Foreskin melanocyte (primary cell): ENCODE measurements at places on chromosomes 12 and 14.

DNA sequence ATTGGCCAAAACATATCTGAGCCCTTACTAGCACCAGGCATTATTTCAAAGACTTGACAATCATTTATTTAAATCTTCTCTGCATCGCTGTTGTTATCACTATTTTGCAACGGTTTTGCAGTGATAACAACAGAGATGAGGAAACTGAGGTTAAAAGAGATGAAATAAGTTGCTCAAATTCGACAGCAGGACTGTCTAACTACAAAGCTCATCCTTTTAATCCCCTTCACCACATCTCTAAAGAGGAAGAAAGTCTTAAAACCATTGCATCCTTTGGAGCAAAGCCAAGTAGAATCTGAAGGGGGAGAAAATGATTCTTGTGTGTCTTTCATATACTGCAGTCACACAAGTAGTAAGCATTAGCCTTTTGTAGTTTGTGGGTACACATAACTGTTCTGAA, 14.8 kb upstream of the ETNK1 start:
- DNase-seq, result no peak

GRCh38 chr14:78519863-78520262, 349.7 kb downstream of the NRXN3 start:
- peak; percentile 28 for DNase-seq

GRCh38 chr12:41856228-41856627, 288.4 kb downstream of the GXYLT1 start:
- DNase-seq, result no peak

DNA sequence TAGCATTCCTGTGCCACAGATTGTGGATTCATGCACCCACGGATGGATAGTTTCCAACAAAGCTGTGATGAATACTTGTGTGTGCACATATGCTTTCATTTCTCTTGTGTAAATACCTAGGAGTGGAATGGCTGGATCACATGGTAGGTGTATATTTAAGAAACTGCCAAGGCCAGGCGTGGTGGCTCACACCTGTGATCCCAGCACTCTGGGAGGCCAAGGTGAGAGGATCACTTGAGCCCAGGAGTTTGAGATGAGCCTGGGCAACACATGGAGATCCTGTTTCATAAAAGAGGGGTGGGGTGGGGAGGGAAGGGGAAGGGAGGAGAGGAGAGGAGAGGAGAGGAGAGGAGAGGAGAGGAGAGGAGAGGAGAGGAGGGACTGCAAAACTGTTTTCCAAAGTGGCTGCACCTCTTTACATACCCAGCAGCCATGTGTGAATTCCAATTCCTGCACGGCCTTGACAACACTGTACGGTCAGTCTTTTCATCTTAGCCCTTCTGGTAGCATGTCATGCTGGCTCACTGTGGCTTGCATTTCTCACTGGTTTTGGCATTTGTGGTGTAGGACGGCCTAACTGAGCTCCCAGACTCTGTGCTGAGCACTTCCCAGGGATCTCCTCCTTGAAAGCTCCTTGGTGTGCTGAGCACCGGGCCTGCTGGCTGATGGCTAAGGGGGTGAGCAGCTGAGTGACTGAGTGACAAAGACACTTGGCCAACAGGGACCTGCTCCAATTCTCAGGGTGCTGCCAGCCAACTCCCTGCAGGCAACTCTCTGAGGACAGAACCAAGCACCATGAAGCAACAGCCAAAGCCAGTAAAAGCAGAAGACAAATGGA, 27.9 kb downstream of the SYNE3 start:
- DNase-seq, result no peak

GRCh38 chr12:27843714-27844245, 63.7 kb upstream of the MANSC4 start:
- peak; percentile 50 for DNase-seq

- DNase-seq, result no peak
Observed at GRCh38 chr14:23357261-23357660, 4.6 kb upstream of the SLC22A17 start.

GRCh38 chr12:23581913-23582312, 367.6 kb downstream of the SOX5 start:
- no peak for DNase-seq

DNA sequence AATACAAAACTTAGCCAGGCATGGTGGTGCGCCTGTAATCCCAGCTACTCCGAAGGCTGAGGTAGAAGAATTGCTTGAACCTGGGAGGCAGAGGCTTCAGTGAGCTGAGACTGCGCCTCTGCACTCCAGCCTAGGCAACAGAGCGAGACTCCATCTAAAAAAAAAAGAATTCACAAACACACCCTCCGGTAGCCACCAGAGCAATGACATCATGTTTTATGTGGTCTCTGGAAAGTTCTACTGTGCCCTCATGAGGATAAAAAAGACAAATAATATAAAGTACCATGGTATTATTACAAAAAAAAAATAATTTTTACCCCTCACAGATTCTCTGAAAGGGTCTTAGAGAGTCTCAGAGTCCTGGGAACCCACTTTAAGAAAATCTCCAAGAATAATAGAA, 81.5 kb downstream of the OSBPL8 start:
- DNase-seq, result no peak

DNA sequence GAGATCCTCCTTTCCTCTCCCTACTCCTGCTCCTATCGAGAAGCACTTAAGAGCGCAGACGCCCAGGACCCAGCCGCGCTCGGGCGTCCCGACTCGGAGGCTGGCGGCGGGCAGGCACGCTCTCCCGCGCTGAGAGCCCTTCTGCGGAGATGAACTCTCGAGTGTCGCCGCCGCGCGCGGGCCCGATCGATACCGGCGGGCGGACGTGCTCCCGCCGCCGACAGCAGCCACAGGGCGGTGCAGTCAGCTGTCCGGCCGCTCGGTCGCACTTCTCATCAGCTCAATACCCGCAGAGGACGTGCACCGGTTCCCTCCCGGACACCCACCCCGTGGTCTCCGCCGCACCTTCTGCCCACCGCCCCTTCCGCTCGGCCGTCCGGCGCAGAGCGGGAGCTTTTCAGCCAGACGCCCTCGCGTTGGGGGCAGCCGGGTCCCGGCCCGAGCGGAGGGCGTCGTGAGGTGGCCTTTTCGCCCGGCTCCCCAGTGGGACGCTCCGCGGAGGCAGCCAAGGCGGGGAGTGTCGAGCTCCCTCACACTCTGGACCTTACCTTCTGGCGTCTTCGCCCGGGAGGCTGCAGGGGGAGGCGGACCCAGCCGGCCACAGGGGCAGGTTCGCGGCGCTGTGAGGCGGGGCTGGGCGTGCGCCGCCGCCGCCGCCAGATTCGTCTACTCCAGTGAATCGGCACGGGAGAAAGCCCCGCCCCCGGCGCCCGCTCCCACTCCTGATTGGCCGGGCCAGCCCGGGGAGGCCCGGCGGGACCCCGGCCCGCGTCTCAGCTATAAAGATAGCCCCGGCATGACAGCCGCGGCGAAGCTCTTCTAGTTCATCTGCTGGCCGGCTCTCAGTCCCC, at the start of gene INSM2:
TSS of gene INSM2 (plus strand) at position 808 of the 851 bp plus-strand sequence. CDS start 89 bp downstream, outside the sequence.
- DNase-seq, result peak; percentile 39

- no peak for DNase-seq
Observed at GRCh38 chr12:131673888-131674257, 37.0 kb upstream of the SFSWAP start.

DNA sequence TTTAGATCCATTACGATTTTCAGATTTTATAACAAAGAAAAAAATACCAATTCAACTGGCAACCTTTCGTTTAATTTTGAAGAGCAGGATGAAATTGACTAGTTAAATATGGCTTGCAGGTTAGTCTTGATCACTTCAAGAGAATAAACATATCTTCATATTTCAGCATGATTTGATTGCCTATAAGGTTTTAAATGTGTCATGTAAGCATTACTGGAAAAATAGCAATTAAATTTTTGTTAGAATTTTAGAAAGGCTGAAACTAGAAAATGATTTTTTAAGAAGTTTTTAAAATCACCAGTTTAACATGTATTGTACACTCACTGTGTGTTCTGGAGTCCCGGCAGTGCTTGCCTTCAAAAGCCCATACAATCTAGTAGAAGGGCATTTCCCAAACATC, 310.2 kb upstream of the DIO2 start:
- no peak for DNase-seq

DNA sequence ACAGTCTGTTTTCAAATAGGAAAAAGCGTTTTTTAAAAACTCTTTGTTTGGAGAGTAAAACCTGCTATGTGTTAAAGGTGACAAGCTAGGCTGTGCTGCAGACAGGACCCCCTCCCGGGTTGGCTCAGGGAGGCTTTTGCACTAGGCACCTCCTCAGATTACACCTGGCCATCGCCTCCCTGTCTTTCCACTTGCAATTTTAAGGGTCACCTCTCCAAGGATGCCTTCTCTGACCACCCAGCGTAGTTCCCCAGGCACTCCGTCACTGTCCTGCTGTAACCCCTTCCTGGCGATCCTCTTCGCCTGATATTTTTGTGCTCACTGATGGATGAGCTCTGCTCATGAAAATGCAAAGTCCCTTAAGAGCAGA, 80.7 kb downstream of the NTF3 start:
- DNase-seq, result no peak

GRCh38 chr14:45715946-45716345, 462.9 kb upstream of the MIS18BP1 start:
- peak; percentile 74 for DNase-seq

- DNase-seq, result peak; percentile 82
Observed at GRCh38 chr14:24195186-24196070, at the start of gene TM9SF1. TSS of gene TM9SF1 (minus strand) at chr14:24195441. CDS start at chr14:24195019, 422 bp downstream.

- no peak for DNase-seq
Observed at GRCh38 chr12:6640497-6640896, 4.7 kb upstream of the LPAR5 start.

DNA sequence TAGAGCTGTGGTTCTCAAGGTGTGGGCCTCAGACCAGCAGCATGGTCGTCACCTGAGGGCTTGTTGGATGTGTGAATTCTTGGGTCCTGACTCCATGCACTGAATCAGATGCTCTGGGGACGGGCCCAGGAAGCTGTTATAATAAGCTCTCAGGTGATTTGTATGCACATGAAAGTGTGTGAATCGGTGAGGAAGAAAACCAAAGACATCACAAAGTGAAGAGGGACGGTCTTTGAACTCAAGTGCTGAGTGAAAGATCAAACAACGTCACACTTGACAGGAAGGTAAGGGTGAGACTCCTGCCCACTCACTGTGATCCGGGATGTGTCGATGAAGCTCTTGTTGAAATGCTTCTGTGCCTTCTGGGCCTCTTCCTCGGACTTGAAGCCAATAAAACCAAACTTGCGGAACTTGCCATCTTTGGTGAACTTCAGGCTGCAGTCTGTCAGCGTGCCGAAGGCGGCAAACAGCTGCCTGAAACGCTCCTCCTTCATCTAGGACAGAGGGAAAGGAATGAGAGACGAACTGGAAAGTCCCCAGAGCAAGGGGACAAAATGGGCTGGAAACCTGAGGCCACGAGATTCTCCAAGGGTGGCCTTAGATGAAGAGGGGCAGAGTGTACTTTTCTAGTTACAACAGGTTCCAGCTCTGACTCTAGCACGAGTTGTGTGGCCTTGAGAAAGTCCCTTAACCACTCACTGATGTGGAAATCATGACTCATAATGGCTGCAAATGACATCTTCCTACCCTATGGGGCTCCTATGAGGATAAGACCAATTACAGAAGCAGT, 4.0 kb downstream of the RBM19 start:
- DNase-seq, result no peak

GRCh38 chr12:118190266-118190665, 54.3 kb downstream of the PEBP1 start:
- DNase-seq, result peak; percentile 46

GRCh38 chr14:58954901-58955861, 233.3 kb upstream of the DAAM1 start:
- DNase-seq, result peak; percentile 90

- no peak for DNase-seq
Observed at GRCh38 chr14:68216079-68216478, 396.5 kb downstream of the RAD51B start.

- DNase-seq, result no peak
Observed at GRCh38 chr14:38039496-38039895, 168.2 kb upstream of the SSTR1 start.

DNA sequence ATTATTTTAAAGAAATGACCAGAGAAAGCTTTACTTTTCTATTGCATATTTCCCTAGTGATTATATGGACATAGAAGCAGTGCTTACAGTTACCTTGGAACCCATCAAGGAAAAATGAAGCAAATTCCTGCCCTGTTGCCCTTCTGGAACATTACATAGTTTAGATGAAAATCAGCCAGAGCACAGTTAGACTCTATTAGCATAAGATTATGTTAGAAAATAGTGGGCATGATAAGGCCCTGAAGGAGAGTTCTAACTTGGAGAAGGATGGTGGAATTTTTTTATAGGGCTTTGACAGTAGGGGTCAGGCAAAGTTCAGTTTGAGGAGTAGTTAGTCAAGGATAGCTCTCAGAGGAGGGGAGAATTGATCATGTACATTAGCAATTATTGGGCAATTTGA, 74.3 kb downstream of the FUT8 start:
- peak; percentile 11 for DNase-seq

DNA sequence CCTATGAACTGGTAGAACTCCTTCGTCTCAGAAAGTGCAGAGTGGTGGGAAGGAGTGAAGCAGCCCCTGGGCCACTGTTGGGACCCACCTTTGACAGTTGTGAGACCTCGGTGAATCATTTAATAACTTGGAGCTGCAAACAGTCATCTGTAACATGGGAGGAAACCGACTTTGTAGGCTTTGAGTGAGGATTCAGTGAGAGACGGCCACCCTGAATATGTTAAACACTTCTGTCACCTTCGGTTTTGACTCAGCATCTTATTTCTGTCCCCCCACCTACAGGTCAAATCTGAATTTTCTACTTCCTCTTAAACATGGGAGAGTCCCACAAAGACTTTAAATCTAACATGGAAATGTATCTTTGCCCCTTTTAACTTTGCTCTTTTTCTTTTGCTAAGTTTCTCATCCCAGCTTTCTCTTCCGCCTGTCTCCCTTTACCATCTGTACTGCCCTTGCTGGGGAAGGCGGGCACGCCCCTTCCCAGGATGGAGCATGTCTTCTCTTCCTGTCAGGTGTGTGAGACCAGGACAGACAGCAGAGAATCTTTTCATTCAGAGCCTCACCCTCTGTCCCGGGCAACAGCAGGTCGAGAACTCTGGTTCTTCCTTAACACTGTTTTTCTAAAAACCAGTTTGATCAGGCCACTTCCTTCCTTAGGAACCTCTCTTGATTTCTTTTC, 37.1 kb downstream of the ZC3H14 start:
- DNase-seq, result no peak

- no peak for DNase-seq
Observed at GRCh38 chr14:90649083-90649482, 167.1 kb downstream of the TTC7B start.

GRCh38 chr12:49223590-49224369, 34.9 kb upstream of the TUBA1A start:
- no peak for DNase-seq

- no peak for DNase-seq
Observed at GRCh38 chr14:33241331-33241730, 302.7 kb downstream of the NPAS3 start.

GRCh38 chr12:42757624-42758119, 168.1 kb upstream of the PRICKLE1 start:
- no peak for DNase-seq

DNA sequence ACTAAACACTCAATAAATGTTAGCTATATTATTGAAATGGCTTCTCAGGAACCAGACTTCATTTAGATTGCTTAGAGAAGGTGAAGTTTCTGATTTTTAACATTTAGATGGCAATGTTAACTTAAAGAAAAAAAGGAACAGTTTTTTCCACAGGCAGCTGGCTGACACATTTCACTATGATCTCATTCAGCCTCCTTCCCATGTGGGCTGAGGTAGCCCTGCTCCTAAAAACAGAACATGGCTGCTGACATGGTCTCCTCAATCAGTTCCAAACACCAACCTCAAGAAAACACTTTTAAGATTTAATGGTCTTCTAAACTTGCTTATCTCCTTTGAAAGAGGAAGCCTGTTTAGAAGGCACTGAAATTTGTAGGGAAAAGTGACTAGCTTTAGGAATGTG, 23.8 kb downstream of the GNS start:
- DNase-seq, result no peak
